ENCODE measurements at places on chromosomes 16 and 17.

GRCh38 chr17:2871720-2872119 lies 75.5 kb downstream of the RAP1GAP2 start:
- DNase-seq, result no peak

- DNase-seq, result no peak
Observed at GRCh38 chr17:79272666-79273219, 198.1 kb downstream of the ENGASE start.

DNA sequence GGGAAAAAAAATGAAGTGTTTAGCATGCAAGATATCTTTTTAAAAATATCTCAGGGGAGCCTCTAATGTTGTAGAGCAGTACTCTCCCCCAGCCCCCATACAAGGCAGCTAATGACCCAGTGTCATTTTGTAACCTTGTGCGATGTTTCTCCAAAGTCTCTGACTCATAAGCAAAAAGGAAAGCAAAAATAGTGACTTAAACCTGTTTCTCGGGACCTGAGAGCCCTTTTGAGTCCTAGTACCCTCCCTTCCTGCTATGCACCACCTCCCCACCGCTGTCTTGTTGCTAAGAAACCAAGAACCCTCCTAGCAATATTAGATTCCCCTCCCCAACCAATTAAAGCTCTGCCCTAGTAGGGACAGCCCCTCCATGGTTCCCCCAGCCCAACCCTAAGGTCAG lies 2.8 kb downstream of the MYCBPAP start:
- DNase-seq, result no peak

- DNase-seq, result no peak
Observed at GRCh38 chr17:78643326-78643725, 66.1 kb upstream of the DNAH17 start.

GRCh38 chr17:73835605-73836004 lies 191.4 kb upstream of the SDK2 start:
- DNase-seq, result no peak

All from stimulated activated CD8-positive, alpha-beta memory T cell treated with anti-CD3 and anti-CD28 coated beads, Interleukin-7, amount 100 ng/mL, for 1 hour (primary cell).